ENCODE measurements at places on chromosomes 2 and 18. TPM values are rescaled to one million over a fixed set of nuclear protein-coding genes. Genes with fewer than 3 reads are reported as not detected.

Gene DLX1
- total RNA-seq, result 20.2 TPM

Gene C1GALT1C1L
- not detected for total RNA-seq

Gene SLC5A7
- total RNA-seq, result 2.5 TPM

Gene CHRND
- not detected for total RNA-seq

Gene ATG9A
- total RNA-seq, result 22.4 TPM

Gene FAM117B
- total RNA-seq, result 50.4 TPM

Gene TM4SF20
- total RNA-seq, result not detected

Gene CAPN14
- total RNA-seq, result 0.98 TPM

Gene PLA2R1
- 1.7 TPM for total RNA-seq

Gene ABCA12
- 0.74 TPM for total RNA-seq

Gene XDH
- total RNA-seq, result not detected

Gene GALNT13
- total RNA-seq, result 22.1 TPM

Gene GCG
- total RNA-seq, result 0.49 TPM

Gene LOXHD1
- 0.25 TPM for total RNA-seq

Gene GBX2
- total RNA-seq, result not detected

Gene ANTXR1
- total RNA-seq, result 13.3 TPM

Gene CD207
- not detected for total RNA-seq

Gene MALT1
- 21.6 TPM for total RNA-seq

Gene ASTL
- not detected for total RNA-seq

Gene TRIM54
- not detected for total RNA-seq

Gene KIF5C
- total RNA-seq, result 366 TPM

Gene SPP2
- total RNA-seq, result not detected

Gene LRP1B
- total RNA-seq, result 52.1 TPM

Gene B4GALT6
- 6.4 TPM for total RNA-seq

Gene PDE1A
- 41.8 TPM for total RNA-seq

Gene TMEM169
- 15.7 TPM for total RNA-seq

Gene SLC16A14
- total RNA-seq, result 41.6 TPM

Gene SS18
- total RNA-seq, result 37.6 TPM

Gene REEP1
- 125 TPM for total RNA-seq

Gene COA5
- total RNA-seq, result 49.2 TPM

Gene MYL12B
- 128 TPM for total RNA-seq

Gene NYAP2
- 12.5 TPM for total RNA-seq

Gene SRD5A2
- under 0.01 TPM for total RNA-seq

Gene CNRIP1
- total RNA-seq, result 67.4 TPM

Gene RUFY4
- not detected for total RNA-seq

Gene PTPRN
- total RNA-seq, result 32.7 TPM

Gene SLC9A4
- 0.25 TPM for total RNA-seq

Gene LOXL3
- 11.1 TPM for total RNA-seq

Gene KATNAL2
- total RNA-seq, result 3.4 TPM

Gene ERFE
- total RNA-seq, result 0.74 TPM

Gene SIX2
- 0.25 TPM for total RNA-seq

Gene HMSD
- total RNA-seq, result 0.25 TPM

Gene UGT1A3
- total RNA-seq, result not detected

Gene CCDC85A
- 22.1 TPM for total RNA-seq

Gene CFC1
- 0.49 TPM for total RNA-seq

Gene PLEKHB2
- total RNA-seq, result 122 TPM

Gene SCTR
- 0.49 TPM for total RNA-seq

Gene CHRNG
- not detected for total RNA-seq

Gene OR6B2
- not detected for total RNA-seq

Gene KCNE4
- 2.5 TPM for total RNA-seq

Gene MPP4
- total RNA-seq, result 0.25 TPM

Gene ACOXL
- not detected for total RNA-seq

Gene FLACC1
- 3.0 TPM for total RNA-seq

Gene GPD2
- total RNA-seq, result 139 TPM

Gene ROCK1
- 36.9 TPM for total RNA-seq
